ENCODE measurements at places on chromosomes 2 and 18. TPM values are rescaled to one million over a fixed set of nuclear protein-coding genes. Genes with fewer than 3 reads are reported as not detected.

The LRRTM1 gene
- not detected for total RNA-seq

The RAD51AP2 gene
- not detected for total RNA-seq

The MYL12A gene
- total RNA-seq: 1,097 TPM

The OSBPL1A gene
- 78.6 TPM for total RNA-seq

The ARL6IP6 gene
- total RNA-seq: 39.0 TPM

The ACMSD gene
- total RNA-seq: not detected

The ATP6V1C2 gene
- not detected for total RNA-seq

The ALK gene
- not detected for total RNA-seq
